ENCODE measurements at places on chromosomes 4 and X.

- DNase-seq, result peak; percentile 63
These were observed 94.1 kb downstream of the BCOR start for GRCh38 chrX:40003428-40004245.

DNA sequence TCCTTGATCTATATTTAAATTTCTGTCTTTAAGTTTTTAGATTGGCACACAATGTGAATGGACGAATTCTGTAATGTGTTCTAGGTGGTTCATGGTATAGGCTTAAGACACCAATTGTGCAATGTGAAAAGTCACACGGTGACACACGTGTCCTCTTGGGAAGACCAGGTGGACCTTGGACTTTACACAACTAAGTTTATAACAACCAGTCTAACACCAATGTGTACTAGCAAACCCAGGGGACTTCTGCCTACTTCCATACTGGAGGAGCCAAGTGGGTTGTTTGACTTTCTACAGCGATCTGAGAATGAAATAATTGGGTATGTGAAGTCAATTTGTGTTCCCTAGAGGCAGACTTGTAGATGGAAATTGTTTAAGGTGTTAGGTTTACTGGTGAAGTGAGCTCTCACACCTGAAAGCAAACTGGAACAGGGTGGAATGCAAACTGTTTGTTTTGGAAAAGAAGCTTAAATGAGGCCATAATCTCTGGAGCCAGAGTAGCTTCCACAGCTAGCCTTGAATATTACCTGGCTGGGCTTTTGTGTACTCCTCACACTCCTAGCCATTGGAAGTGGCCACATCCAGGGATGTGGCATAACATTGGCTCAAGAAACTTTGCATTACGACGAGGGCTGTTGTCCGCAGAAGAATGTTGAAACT, 45.9 kb upstream of the WDR1 start:
- DNase-seq, result no peak

GRCh38 chr4:7255488-7255881, 63.1 kb downstream of the SORCS2 start:
- DNase-seq, result no peak

GRCh38 chr4:100086766-100087431, 103.4 kb downstream of the DDIT4L start:
- no peak for DNase-seq

DNA sequence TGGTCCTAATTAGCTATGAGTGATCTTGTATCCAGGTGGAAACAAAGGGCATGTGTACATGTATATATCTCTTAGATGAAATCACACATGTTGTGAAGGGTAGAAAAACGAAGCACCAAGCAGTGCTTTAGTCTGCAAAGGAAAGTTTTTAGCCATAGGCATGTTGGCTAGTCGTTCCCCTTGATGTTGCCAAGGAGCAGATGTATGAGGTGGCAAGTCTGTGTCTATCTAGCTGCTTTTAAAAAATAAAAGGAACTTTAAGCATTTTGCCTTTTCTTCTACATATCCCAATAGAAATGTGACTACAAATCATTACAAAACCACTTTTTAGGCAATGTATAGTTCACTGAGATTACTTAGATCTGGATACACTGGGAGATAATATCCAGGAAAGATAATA, 63.1 kb downstream of the NSUN7 start:
- no peak for DNase-seq

DNA sequence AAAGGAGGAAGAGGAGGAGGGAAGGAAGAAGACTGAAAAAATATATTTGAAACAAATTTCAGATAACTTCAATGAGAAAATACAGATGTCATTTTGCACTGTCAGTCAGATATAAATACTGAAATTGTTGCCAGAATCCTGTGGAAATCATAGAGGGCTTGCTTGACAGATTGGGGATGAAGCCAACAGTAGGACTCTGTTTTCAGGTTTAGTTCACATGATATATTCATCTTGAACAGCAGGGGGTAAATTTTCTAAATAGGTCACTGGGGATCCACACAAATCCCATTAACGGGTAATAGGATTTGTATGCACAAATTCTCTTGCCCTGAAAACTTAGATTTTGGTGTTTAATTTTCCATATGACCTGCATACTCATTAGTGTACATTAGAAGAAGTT, 103.3 kb upstream of the PCDH18 start:
- DNase-seq, result no peak

DNA sequence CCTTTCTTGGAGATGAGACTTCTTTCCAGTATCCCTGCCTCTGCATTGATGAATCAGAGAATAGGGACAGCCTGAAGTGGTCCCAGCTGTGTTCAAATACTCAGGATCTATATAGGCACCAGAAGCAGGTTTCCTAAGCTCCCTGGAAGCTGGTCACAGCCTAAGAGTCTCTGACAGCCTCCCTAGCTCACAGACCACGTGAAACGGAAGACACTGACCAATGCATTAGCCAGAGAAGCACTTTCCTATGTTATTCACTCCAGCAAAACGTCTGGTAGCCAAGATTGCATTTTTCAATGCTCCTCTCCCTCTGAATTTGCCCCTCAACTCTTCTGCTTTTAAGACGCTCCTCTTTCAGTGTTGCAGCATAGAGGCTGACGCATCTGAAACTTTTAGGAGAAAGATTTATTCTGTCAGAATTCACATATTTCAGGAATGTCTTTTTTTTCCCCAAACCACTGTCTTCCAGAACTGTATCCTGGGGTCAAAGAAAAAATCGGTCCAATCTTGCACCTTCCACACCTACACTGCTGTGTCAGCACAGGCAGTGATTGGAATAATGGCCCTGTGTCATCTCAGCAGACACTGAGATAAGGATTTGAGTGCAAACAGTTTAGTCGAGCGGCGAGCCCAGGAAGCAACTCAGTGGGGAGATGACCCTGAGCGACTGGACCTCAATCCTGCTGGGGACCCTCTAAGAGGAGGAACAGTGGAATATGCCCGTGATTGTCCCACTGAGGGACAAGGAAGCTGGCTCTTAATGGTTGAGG, 109.4 kb downstream of the SMIM20 start:
- DNase-seq, result no peak

DNA sequence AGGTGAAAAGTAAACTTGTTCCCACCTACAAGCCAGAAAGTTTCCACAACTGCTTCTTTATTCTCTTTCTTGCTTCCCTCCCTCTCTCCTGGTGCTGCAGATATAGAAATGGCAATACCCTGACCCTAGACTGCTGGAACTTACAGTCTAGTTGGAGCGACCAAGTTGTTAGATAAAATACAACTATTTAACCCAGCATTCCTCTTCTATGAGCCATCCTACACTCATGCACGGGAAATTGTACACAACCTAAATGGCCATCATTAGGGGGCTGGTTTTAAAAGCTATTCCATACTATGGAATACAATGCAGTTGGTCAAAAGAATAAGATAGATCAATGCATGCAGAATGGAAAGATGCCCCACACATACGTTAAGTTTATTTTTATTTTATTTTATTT, 41.1 kb downstream of the PJA1 start:
- DNase-seq, result no peak

DNA sequence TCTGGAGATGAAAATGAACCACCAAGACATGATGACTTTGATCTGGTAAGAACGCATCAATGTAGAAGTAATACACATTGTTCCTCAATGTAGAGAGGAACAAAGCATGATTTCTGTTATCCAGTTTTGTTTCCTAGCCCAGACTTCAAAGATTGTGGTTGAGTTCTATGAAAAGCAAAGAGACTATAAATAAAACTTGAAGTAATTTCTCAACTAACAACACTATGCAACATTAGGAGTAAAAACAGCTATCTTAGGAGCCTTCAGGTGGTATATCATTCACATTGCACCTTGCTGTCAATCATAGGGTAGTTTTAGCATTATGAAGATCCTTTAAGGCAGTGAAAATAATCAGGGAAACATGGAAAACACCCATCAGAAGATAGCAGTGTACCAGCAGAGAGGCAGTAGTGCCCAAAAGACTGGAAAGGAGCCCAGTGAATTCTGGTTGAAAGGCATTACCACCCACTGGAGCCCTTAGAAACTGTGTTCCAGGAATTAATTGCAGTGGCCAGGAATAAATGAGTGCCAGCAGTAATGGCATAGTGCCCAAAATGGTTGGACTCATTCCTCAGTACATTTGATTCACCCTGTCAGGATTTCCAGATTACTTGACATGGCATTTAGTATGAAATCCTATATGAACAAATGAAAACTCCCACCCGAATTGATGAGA, 300.7 kb upstream of the CXXC4 start:
- DNase-seq, result no peak

DNA sequence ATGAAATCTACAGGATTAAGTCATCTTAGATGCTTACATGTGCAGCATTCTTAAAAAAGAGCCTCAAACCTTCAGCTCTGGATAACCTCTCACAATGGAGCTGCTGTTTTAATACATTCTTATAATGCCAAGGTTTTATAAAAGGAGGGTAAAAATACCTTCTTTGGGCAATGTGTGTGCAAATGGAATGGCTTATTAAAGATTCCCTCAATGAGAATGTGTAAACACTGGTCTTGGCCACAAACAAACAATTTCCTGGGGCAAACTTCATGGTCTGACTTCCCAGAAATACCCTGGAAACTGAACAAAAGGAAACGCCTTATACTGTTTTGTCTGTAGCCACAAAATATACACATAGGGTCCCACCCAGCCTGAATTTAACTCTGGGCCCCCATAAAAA, 148.6 kb upstream of the INTU start:
- no peak for DNase-seq

- DNase-seq, result no peak
These were observed 14.0 kb downstream of the APOOL start for GRCh38 chrX:85017721-85018120.

GRCh38 chr4:85402371-85402770, 72.6 kb upstream of the ARHGAP24 start:
- no peak for DNase-seq

- no peak for DNase-seq
These were observed 352.8 kb downstream of the MAPK10 start for GRCh38 chr4:86007042-86007441.

GRCh38 chrX:39613997-39614679, 483.6 kb downstream of the BCOR start:
- peak; percentile 79 for DNase-seq

DNA sequence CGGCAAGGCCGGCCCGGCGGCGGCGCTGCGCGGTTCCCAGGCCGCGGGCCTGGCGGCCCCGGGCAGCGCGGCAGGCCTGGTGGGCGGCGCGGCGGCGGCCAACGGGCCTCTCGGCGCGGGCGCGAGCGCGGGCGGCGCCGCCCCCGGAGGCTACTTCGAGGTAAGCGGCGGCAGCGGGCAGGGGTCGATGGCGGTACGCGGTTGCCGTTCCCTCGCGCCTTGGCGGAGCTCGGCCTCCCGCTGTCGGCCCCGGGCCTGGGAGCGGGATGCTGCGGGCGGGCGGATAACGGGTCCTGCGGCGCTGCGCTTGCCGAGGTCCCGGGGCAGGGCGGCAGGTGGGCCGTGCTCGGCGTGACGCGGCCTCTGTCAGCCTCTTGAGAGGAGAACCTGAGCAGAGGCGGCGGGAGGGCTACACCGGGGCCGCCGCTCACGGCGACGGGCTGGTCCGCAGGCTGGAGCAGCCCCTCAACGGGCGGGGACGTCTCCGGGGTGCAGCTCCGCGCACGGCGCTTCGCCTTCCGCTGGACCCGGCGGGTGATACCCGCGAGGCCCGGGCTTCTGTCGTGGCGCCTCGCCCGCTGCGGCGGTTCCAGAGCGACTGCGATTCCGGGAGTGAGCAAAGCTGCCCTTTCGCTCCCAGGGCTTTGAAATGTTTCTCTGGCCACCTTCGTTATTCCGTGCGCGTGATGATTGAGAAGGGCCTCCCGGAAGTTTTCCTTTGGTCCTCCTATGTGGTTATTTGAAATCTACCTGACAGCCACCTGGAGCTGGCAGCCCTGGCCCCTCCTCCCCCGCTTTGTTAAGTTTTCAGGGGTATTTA, 774 bp downstream of the FAM193A start:
- peak; percentile 78 for DNase-seq

GRCh38 chr4:687048-687970, 1.6 kb downstream of the SLC49A3 start:
- DNase-seq, result peak; percentile 79

- DNase-seq, result no peak
These were observed 200.8 kb downstream of the CEP135 start for GRCh38 chr4:56149591-56149990.

GRCh38 chr4:54902271-54902670, 223.1 kb downstream of the KDR start:
- DNase-seq, result no peak

GRCh38 chr4:6641971-6642320, 1.5 kb downstream of the MRFAP1 start:
- no peak for DNase-seq

DNA sequence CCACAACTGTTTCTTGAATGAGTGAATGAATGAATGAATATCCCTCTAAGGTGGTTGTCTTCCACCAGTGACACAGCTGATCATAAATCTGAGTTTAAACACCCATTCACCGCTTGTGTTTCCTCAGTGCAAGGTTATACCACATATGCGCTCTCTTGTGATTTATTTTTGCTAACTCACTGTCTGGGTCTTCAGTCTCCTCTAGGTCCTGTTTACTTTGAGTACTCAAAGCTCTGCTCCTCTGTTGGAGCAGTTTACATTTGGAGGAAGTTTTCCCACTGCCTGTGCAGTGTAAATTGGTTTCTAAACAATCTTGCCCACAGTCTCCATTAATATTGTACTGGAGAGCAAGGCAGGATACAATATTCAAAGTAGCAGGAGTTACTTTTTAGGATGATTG, 212.6 kb upstream of the JADE1 start:
- no peak for DNase-seq

DNA sequence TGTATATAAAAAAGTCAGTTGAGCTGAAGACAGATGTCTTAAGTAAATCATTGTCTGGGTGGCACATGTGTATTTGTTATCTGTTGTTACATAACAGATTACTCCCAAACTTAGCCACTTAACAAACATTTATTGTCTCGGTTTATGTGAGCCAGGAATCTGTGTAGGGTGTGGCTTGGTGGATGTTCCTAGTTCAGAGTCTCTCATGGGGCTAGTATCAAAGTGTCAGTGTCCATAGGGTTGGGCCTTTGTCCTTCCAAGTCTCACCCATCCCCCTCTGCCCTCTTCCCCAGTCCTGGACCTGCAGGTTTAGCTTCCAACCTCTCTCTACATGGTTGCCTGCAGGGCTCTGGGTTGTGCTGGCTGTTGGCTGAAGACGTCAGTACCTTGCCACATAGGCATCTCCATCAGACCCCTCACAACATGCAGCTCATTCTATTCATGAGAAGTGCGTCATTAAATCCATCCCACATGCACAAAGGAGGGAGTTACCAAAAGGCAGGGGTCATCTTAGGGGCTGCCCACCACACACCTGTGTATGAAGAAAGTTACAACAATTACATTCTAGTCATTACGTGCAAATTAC, 127.5 kb downstream of the HS3ST1 start:
- no peak for DNase-seq

- peak; percentile 88 for DNase-seq
These were observed 51.5 kb upstream of the TRIM2 start for GRCh38 chr4:153152501-153153338.

DNA sequence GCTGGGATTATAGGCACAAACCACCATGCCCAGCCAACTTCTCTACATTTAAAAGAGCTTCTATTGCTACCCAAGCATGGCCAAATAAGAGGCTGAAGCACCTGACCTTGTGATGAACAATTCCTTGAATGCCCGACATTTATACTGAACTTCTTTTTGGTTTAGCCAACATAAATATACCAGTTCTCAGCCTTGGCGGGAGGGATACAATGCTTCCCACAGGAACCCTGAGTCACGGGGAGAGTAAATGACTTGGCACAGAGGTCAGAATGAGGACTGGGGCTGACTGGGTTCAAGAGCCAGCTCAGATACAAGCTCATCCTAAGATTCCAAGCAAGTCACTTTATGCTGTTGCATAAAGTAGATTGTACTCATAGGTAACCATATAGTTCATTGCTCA, 6.1 kb downstream of the HOPX start:
- no peak for DNase-seq

Data from endodermal cell (in vitro differentiated cells).